ENCODE measurements at places on chromosomes 11 and 22.

- no peak for DNase-seq
Measured at GRCh38 chr11:15655552-15655951, 540.8 kb downstream of the INSC start.

DNA sequence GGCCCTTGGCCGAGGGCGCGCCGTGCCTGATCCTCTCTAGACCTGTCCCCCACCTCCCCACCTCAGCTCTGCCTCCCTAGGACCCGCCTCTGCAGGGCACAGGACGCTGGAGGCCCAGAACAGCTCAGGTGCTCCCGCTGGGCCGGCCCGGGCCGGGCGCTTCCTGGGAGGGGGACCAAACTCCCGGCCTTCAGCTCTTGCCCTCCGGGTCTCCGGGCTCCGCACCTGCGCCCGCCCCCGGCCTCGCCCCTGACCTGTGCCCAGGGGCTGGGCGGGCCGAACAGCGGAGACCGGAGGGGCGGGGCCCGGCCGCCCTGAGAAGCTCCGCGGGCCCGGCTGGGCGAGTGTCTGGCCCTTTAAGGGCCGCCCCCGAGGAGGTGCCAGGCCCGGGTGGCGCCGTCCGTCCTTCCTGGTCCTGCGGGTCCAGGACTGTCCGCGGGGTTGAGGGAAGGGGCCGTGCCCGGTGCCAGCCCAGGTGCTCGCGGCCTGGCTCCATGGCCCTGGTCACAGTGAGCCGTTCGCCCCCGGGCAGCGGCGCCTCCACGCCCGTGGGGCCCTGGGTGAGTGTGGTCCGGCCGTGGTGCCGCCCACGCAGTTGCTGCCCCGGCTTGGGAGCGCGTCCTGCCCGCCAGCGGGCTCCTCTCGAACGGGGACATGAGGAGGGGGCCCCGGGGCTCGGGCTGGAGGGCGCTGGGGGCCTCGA is at the start of gene SSH3:
SSH3 (plus strand) TSS at position 399 of the 703 bp plus-strand sequence; CDS start at position 495, 96 bp downstream.
- peak; percentile 54 for DNase-seq

GRCh38 chr11:8231979-8232378 is 31.7 kb downstream of the LMO1 start:
- DNase-seq = no peak

GRCh38 chr11:119912229-119912628 is 183.2 kb upstream of the NECTIN1 start:
- DNase-seq = no peak

DNA sequence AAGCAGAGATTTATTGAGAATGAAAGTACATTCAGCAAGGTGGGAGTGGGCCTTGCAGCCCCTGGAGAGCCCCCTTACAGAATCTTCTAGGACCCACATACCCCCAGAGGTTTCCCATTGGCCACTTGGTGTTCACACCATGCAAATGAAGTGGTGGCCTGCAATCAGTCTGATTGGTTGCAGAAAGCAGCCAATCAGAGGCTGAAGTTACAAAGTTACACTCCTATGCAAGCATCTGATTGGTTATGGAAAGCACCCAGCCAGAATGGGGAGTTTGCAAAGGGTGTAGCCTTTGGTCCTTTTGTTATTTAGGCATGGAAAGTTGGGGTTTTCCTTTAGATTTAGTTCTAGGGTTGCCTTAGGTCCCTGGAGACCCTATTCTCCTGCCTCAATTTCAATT is 34.9 kb downstream of the UVRAG start:
- no peak for DNase-seq

- no peak for DNase-seq
Measured at GRCh38 chr11:111378861-111379601, at the start of gene POU2AF1. POU2AF1 (minus strand) TSS chr11:111379275; CDS start chr11:111379177, 98 bp downstream.

GRCh38 chr11:82960779-82961143 is 59.2 kb downstream of the DDIAS start:
- no peak for DNase-seq

GRCh38 chr11:105609341-105609781 is 512 bp upstream of the GRIA4 start:
- peak; percentile 13 for DNase-seq

DNA sequence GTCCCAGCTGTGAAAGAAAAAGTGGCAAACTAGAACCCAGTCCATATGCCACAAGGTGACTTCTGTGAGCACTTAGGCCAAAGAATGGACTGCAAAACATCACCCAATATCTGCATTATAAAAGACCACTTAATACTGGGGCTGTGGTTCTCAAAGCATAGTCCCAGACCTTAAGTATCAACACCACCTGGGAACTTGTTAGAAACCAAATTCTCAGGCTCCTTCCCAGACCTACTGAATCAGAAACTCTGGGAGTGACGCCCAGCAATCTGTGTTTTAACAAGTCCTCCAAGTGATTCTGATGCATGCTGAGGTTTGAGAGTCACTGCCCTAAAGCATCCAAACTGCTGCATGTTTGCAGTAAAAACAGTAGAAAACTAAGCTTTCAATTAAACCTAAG is 81.3 kb downstream of the SERGEF start:
- DNase-seq = no peak

DNA sequence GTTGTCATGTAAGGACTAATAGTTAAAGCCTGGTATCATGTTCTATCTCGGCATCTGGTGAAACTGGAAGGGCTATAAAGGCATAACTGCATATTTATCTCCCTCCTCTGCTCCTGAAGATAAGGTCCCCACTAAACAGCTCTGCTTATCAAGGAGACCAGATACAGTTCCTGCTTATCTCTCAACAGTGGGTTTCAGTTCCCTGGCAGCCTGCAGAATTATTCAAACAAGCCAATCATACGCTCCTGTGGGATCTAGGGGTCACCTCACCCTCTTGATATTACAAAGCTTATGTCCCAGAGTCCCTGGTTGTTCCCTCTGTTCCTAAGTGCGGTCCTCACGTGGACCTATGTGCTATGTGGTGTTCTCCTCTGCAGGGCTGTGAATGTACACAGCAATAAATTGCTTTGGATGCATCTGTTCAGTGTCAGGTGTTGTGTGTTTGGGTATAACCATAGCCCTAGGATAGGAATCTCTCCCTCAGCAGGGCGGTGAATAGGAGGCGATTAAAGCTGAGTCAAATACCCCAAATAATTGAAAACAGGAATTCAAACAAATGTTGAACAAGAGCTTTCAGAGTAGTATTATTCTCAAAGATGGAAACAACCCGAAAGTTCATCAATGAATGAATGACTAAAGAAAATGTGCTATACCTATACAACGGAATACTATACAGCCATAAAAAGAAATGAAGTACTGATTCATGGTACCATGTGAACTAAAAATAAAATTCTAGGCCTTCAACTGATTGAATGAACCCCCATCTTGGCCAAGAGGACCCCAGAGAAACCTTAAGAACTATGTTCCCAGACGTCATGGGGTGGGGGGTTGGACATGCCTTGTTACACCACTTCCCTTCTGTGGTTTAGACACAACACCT is 3.1 kb upstream of the OOSP4A start:
- no peak for DNase-seq

GRCh38 chr11:2945031-2945756 is 16.0 kb upstream of the PHLDA2 start:
- DNase-seq = peak; percentile 95

GRCh38 chr11:7160814-7161489 is 72.2 kb downstream of the RBMXL2 start:
- no peak for DNase-seq

DNA sequence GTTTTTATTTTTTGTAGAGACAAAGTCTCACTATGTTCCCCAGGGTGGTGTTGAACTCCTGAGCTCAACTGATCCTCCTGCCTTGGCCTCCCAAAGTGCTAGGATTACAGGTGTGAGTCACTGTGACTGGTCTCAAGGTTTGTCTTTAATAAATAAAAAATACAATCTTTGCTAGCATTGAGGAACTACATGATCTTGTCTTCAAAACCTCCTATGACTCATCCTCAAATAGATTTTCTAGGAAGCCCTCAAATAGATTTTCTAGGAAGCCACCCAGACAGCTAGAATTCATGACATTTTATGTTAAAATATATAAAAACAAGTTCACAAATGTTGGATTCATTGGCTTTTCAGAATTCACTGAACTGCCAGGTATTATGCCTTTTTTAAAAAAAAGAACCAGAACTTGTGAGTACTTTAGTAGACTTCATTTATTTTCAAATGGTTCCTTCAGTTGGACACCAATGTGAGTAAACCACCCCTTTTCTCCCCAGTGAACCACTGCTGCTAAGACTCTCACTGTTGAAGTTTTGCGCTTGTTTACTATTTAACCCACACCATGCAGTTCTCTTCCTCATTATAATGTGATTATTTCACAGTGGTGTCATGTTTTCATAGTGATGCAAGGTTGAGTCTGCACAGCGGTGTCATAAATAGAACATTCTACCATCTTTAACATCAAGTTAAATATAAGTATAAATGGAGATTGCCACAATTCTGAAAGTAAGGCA is 303.9 kb downstream of the CASP12 start:
- DNase-seq = no peak

GRCh38 chr11:68843703-68844312 is 2.1 kb upstream of the CPT1A start:
- DNase-seq = no peak

GRCh38 chr11:119910051-119910450 is 181.1 kb upstream of the NECTIN1 start:
- DNase-seq = peak; percentile 31

DNA sequence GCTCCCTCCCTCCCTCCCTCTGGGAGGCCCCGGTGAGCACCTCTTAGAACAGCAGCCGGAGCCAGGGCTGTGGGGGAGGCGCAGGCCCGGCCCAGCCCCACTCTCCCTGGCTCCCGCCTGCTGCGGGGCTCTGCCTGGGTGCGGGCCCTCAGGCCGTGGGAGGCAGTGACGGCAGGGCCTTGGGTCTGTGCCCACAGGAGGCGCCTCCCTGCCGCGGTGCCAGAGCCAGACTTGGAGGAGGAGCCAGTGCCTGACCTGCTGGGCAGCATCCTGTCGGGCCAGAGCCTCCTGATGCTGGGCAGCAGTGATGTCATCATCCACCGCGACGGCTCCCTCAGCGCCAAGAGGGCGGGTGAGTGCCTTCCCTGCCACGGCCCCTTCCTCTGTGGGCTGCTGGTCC is 9.5 kb downstream of the IRF7 start:
- DNase-seq = peak; percentile 15

- no peak for DNase-seq
Measured at GRCh38 chr11:89436071-89436470, 55.1 kb downstream of the NOX4 start.

DNA sequence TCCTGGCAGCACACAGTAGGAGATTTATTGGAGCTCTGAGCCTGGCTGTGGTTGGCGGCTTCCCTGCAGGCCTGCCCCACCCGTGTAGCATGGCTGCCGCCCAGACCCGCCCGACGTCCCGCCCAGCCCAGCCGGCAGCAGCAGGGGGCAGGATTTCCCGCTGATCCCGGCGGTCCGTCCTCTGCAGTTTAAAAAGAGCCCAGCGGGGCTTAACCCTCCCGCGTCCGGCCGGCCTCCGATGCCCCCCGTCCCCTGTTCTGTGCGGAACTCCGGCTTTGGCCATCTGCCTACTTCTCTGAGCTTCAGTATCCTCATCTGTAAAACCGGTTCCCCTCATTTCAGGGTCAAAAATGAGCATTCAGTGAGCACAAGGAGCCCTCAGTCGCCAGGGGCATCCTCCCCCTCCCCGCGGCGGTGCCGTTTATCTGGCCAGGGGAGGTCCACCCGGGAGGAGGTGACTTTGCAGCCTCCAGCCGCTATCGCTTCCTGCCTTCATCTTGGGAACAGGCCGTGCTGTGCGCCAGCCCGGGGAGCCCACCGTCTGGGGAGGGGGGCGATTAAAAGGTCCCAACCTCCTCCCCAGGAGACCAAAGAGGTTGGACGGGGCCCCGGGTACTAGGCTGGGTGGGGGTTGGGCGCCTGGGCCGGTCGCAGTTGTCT is at the start of gene GAS2L1:
GAS2L1 (plus strand) TSS at position 476 of the 660 bp plus-strand sequence. CDS start 1,456 bp downstream, outside the sequence.
- DNase-seq = peak; percentile 76

- peak; percentile 27 for DNase-seq
Measured at GRCh38 chr11:66727282-66728037, 1.6 kb downstream of the SPTBN2 start.

DNA sequence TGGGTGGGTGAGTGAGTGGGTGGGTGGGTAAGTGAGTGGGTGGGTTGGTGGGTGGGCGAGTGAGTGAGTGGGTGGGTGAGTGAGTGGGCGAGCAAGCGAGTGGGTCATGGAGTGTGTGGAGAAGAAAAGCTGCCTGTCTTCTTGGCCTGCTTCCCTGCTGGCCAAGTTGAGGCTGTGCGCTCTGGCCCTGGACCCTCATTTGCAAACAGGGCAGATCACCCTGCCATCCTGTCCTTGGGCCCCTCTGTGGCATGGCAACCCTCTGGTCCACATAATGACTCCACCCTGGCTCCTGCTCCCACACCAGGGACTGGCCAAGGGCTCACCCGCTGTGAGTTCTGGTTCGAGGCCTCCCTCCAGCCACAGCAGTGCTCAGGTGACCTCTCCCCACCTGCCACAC is 35.1 kb downstream of the CAPN1 start:
- no peak for DNase-seq

DNA sequence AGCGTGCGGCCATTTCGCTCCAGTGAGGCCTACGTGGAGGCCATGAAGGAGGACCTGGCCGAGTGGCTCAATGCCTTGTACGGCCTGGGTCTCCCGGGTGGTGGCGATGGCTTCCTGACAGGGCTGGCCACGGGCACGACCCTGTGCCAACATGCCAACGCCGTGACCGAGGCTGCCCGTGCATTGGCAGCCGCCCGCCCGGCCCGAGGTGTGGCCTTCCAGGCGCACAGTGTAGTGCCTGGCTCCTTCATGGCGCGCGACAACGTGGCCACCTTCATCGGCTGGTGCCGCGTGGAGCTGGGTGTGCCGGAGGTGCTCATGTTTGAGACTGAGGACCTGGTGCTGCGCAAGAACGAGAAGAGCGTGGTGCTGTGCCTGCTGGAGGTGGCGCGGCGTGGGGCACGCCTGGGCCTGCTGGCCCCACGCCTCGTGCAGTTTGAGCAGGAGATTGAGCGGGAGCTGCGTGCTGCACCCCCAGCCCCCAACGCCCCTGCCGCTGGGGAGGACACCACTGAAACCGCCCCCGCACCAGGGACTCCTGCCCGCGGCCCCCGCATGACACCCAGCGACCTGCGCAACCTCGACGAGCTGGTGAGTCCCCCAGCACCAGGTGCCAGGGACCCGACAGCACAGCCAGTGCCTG is 1.8 kb downstream of the GAS2L1 start:
- DNase-seq = no peak

GRCh38 chr11:72860592-72860991 is 46.4 kb downstream of the ATG16L2 start:
- DNase-seq = no peak

GRCh38 chr11:75208446-75208845 is 32.1 kb upstream of the TPBGL start:
- DNase-seq = no peak

DNA sequence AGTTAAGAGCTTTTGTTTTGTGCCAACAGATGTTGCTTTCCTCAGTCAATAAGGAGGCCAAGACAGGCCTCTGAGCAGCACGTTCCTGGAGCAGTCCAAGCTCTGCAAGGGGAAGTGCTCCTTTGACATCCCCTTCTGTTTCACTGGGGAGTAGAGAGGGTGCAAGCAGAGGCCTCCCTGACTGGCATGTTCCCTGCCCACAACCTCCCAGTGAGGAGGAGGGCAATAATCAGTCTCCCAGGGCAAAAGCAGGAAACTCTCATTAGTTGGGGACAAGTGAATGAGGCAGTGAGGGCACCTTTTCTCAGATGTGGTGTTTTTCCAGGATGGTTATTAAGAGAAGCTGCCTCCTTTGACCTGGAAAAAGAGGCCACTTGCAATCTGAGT is 79.5 kb upstream of the ZBED5 start:
- DNase-seq = no peak

All from hippocampal formation (tissue), 2 donors.